ENCODE measurements at places on chromosomes 16 and 17.
A peak's percentile ranks its signal among the peaks of the same experiment; 100 is the strongest.

DNA sequence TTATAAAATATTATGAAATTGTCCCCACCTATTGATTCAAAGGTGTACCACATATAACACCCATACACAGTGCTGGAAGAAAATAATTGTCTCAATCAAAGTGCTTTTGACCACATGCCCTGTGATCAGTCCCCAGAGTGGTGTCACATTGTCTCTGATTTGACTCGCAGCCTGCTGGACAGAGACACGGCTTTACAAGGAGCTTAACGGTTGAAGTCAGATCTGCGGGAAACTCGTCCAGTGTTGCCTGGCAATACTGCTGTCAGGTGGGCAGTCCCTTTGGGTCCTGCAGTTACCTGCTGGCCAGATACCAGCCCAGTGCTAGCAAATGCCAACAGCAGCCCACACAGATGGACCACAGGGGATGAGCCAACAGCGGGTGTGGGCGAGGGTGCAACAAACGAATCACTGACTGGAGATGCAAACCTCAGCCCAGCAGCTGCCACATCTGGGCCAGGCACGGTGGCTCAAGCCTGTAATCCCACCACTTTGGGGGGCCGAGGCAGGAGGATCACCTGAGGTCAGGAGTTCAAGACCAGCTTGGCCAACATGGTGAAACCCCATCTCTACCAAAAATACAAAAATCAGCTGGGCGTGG lies 26.2 kb upstream of the SSTR2 start:
- no peak for DNase-seq

- DNase-seq: no peak
These were observed 19.9 kb downstream of the IGFBP4 start for GRCh38 chr17:40463122-40463550.

DNA sequence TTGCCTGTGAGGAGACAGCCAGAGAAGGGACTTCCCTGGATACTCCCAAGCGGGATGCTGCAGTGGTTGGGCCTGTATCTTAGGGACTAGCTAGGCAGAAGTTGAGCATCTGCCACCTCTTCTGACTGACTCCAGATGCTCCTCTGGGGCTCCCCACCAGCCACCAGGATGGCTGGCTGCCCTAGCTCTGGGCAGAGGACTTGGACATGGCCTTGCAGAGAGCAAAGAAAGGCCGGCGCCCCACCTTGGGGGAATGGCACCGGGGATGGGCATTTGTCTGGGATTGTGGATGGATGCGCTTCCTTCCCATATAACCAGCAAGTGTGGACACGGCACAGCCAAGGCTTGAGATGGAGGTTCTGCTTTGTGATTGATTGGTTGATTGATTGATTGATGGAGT lies 69.0 kb downstream of the OR1D5 start:
- DNase-seq: no peak

DNA sequence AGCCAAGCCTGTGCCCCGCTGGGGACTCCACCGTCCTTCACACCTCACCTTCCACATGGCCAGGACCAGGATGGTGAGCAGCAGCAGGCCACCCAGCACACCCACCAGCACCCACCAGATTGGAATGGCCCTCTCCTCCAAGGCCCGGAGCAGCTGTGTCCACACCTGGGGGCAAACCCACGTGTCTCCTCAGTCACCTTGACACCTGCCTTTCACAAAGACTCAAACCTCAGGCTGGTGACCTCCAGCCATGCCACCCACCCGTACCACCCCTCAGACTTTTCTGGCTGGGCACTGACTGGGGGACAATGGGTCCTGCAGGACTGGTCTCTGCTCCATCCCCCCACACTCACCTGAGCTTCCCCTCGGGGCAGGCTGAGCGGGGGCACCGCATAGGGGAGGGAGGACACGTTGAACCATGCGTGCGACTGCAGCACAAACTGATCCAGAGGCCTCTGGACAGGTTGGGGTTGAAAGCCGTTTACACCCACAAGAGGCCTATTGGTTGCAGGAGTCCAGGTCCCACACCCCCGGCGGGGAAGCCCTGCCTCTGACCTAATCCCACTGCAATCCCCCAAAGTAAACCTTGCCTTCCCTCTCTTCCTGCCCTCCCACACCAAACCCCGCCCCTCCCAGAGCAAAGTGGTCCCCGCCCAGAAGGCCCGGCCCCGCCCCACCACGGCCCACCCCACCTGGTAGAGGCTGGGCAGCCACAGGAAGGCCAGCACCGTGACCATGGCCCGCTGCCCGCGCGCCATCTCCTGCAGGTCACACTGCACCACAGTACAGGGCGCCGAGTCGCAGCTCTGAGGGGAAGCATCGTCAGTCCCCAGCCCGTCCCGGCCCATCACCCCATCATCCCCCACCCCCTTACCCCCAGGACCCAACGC lies 10.9 kb upstream of the FAM171A2 start:
- no peak for DNase-seq

GRCh38 chr16:49952386-49952785 lies 72.6 kb upstream of the CNEP1R1 start:
- no peak for DNase-seq

DNA sequence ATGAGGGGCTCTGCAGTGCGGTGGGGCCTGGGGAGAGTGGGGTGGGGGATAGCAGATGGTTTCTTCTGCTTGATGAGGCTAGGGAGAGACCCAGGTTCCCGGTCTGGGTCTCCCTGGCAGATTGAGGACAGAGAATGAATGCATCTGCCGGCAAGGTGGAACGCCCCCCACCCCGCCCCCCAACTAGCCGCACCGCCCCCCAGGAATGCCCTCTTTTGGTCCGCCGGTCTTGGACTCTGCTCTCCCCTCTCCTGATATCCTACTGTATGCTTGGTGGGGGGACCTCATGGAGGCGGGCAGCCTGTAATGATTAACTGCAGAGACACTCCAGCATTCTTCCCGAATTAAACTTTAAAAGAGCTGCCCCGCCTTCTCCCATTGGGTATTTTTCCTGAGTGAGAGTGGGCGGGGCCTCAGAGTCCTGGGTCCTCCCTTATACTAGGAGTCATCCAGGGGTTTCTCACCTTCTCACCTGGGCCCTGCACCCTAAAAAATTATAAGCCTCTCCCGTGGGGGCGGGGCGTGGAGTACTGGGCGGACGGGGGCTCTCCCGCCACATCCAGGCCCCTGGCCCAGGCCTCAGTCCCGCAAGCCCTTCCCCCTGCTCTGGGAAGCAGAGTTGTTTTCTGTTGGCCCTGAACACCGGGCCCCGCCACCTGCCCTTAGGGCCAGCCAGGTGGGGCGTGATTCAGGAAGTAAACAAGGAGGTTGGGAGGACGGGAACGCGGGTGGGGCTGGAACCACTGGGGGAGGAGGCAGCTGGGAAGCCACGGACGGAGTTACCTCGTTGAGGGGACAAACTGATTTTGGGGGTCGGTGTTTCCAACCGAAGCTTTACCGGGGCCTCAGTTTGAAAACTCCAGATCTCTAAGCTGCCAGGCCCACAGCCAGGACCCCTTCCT lies 1.5 kb downstream of the GRB7 start:
- no peak for DNase-seq

DNA sequence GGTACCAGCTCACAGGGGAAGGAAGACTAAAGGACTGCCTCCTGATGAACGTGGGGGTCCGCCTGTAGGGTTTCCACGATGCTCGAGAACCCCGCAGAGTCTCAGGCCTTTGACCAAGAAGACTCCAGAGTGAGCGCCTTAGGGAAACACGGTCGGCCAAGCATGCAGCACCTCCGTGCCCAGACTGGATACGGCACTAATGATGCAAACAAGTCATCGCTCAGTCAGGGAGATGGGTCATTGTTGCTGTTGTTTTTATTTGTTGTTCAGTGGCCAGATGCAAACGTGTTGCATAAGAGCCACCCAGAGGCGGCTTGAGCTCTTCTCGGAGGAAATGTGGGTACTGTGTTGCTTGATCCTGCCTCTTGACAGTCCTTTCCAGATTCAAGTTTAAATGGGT lies 19.3 kb upstream of the RBFOX3 start:
- no peak for DNase-seq

DNA sequence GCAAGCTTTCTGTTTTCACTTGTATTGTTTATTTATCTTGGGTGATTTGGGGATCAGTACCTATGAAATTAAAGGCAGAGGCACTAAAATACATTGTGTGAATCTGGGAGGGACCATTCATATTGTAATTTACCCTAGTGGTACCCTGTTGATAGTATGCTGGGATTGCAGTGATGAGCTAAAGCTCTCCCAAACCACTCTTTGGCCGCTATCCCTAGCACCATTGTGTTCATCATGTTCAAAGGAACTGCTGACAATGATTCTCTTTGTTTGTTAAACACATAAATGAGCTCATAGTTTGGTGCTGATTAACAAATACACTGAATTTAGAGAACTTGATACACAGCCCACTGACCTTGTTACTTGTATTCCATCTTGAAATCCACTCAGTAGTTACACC lies 1469.8 kb downstream of the CDH11 start:
- no peak for DNase-seq

GRCh38 chr17:1179818-1180742 lies at the start of gene ABR:
ABR (minus strand) TSS chr17:1179981; CDS start chr17:1179727, 254 bp downstream.
- peak; percentile 37 for DNase-seq

DNA sequence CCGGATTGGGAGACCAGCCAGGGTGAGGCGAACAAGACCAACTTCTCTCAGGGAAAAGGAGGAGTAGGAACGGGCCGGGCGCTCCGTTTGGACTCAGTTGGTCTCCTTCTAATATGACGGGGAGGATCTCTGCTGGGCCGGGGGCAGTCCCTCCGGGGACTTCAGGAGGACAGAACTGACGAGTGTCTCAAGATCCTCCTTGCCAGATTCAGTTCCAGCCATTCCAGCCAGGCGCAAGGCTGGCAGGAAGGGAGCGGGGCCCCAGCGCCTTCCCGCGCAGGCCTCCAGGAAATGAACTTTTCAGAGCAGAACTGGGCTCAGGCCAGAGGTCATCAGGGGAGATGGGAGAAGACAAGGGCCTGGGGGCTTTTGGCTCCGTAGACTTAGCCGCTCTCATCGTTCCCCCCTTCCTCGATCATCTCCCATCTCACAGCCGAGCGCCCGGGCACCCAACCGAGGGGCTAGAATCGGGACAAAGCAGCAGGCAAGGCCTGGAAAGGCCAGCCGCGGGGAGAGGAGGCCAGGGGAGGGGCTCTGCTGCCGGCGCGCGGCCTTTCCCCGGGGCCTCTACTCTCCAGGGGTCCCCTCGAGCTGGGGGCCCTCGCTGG lies 1.6 kb downstream of the ZNF423 start:
- no peak for DNase-seq

- DNase-seq: no peak
These were observed at the start of gene RILP for GRCh38 chr17:1649844-1650501. RILP (minus strand) TSS chr17:1649866; CDS start chr17:1649804, 62 bp downstream.

GRCh38 chr17:79372470-79373238 lies 238.2 kb downstream of the RBFOX3 start:
- DNase-seq: no peak

DNA sequence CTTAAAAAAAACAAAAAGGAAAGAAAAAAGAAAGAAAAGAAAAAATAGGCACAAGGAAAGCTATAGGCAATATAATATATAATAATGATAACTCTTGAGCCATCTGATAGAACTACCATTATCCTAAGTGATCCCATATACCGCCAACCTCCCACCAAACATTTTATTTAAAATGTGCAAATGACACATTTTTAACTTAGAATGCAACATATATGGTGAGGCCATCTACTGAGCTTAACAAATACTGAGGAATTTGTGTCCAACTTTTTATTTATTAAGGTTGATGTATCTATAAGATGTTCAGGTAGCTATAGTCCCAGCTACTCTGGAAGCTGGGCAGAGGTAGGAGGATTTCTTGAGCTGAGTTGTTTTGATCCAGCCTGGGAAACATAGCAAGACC lies 14.4 kb upstream of the APPBP2 start:
- no peak for DNase-seq

DNA sequence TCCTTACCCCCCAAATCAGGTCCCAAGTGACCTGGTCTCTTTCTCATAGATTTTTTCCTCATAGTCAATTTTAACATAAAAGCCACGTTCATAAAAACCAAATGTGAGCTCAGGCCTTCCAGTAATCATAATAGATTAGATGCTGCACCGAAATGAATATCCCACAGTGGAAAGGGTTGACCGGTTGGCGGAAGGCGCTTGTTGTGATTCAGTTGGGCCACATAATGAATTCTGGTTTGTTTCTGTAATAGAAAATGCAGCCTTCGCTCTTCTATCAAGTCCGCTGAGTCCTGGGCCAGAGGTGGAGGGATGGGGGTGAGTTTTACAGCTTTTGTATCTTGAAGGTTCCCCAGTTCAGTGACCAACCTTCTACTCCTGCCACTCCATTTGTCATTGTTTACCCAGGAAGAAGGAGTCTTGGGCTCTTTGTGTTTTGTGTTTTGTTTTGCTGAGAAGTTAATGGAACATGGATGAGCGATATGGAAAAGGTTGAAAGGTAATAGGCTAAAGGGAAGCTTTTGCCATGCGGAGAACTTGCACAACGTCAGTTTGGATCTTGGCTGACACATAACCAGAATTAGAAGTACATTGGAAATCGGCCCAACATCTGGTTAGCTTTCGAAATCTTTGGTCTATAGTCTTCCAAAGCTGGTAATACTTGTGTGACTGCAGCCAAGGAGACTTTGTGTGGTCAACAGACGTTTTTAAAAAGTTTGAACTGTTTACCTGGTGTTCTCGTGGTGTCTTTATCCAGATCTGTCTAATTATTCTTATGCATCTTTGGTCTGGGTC lies 89.5 kb downstream of the CLEC16A start:
- DNase-seq: no peak

GRCh38 chr17:74748279-74748528 lies 224 bp upstream of the NHERF1 start:
- DNase-seq: no peak

DNA sequence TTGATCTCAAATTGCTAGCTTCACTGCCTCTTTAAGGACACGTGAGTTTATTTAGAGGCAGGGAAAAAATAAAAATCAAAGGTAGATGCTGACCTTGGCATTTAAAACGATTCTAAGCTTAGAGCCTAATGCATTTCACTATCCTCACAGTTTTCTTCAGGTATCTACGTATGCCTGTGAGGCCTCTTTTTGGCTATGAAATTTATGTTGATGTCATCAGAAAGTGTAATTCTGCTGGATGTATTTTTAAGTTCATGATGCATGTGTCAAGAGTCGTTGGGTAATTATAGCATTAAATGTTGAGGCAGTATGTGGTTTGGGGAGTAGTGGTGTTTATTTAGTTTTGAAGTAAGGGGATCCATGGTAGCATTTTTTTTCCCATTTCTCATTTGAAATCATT lies 4.2 kb upstream of the KRTAP3-2 start:
- DNase-seq: no peak

DNA sequence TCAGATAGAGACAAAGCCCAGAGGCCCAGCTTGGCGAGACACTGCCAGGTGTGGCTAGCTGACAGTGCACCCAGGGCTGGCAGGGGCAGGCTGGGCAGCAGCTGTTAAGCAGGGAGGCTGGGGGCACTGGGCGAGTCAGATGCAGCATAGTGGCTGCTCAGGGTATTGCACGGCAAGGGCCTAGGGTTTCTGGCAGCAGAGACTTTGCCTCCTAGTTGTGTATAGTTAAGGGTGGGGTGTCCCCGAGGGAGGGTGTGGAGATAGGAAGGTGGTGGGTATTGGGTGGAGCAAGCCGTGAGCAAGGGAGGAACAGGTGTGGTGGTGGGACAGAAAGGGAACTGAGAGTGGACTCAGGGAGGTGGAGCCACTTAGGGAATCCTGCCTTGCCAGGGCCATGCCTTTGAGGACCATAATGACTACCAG lies 66.0 kb downstream of the SMPD3 start:
- no peak for DNase-seq

- no peak for DNase-seq
These were observed 20.8 kb downstream of the GNA13 start for GRCh38 chr17:65035704-65036103.

- DNase-seq: no peak
These were observed 41.4 kb downstream of the SMG6 start for GRCh38 chr17:2262135-2262587.

Data from effector memory CD8-positive, alpha-beta T cell (primary cell).